Effector memory CD4-positive, alpha-beta T cell (primary cell): ENCODE measurements at places on chromosomes 7 and 10.

- no peak for DNase-seq
Observed at GRCh38 chr7:90876701-90877100, 280.6 kb downstream of the CDK14 start.

DNA sequence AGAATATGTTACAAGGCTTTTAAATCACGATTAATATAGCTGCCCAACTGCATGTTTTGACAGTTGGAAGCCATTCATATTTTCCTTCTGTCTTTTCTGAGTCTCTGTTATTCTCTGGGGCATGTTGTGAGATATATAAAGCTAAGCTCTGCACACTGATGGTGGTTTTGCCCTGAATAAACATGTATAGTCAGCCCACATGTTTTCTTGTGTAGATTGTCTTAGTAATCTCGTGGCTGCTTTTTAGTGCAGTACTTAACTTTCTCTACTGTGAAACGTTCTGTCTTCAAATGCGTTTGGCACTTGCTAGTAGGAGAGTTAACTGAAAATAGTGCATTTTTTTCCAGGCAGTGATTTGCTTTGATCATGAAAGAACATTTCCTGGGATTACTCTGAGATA is 268.5 kb downstream of the DNAJB9 start:
- no peak for DNase-seq

DNA sequence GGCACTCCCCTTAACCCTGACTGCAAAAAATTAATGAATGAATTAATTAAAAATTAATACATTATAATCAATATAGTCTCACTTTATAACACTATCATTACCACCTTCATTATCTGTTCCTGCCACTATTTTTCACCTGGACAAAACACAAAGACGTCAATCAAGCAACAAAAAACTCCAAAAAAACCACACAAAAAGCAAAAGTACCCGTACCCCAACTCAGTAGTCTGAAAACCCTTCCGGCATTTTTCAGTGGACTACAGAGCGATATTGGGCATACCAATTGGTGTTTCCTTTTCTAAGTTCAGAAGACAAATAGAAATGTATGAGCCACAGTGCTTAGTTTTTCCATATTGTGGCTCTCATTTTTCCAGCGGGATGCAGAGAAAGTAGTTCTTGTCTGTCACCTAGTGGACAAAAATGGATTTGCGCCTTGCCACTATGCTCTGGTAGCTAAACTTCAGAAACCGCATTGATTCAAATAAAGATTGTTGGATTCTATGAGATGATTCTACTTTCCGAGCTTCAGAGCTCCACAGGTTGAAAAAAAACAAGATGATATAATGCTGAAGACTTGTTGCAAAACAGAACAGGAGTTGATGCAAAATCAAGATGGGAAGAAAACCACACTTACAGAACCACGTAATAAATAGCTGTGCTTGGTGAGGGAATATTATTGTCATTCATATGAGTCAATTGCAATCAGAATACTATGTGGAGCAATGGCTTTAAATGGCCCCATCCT is 50.6 kb upstream of the ITGB1 start:
- peak; percentile 16 for DNase-seq

- no peak for DNase-seq
Observed at GRCh38 chr10:75294031-75294437, 58.3 kb upstream of the COMTD1 start.

- DNase-seq, result no peak
Observed at GRCh38 chr7:80900583-80901576, 18.0 kb downstream of the SEMA3C start.

DNA sequence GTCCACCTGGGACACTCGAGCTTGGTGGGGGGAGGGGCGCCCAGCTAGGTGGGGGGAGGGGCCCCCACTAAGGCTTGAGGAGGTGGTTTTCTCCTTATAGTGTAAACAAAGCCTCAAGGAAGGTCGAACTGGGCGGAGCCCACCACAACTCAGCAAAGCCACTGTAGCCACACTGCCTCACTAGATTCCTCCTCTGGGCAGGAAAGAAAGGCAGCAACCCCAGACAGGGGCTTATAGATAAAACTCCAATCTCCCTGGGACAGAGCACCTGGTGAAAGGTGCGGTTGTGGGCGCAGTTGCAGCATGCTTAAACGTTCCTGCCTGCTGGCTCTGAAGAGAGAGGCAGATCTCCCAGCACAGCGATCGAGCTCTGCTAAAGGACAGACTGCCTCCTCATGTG is 133.1 kb downstream of the SNX13 start:
- no peak for DNase-seq

- no peak for DNase-seq
Observed at GRCh38 chr7:151900986-151901621, 24.2 kb upstream of the PRKAG2 start.

GRCh38 chr7:40490603-40490924 is 355.8 kb downstream of the SUGCT start:
- DNase-seq, result no peak

DNA sequence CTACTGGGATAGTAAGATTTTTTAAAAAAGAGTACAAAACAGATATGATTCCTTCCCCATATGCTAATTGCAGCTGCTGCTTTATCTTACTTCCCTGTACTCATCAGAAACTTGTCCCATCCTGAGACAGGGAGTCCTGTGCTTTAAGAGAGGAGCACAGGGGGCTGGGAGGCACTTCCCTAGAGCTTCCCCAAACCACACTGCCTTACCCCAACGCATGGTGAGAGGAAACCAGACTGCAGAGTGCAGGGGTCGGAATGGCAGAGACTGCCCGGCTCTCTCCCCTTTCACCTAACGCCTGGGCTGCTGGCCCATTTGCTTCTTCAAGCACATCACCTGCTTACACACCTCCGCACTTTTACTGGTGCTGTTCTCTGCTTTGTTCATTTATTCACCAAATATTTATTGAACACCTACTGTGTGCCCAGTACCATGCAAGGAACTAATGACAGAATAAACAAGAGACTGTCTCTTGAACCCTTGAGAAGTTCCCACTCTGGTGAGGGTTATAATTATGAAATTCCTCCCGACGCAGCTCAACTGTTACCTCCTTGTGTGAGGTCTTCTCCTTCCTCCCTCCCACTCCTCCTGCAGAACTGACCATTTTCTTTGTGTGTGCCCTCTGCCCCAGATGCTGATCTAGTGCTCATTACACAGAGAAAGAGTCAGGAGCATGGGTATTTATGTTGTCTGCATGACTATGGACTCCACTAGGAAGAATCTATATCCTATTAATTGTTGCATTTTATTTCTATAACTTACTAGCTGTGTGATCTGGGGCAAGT is 289.7 kb downstream of the TCF7L2 start:
- no peak for DNase-seq

- DNase-seq, result no peak
Observed at GRCh38 chr7:142100634-142101033, 10.9 kb upstream of the MGAM2 start.

GRCh38 chr7:148814922-148815559 is 69.0 kb downstream of the EZH2 start:
- no peak for DNase-seq

DNA sequence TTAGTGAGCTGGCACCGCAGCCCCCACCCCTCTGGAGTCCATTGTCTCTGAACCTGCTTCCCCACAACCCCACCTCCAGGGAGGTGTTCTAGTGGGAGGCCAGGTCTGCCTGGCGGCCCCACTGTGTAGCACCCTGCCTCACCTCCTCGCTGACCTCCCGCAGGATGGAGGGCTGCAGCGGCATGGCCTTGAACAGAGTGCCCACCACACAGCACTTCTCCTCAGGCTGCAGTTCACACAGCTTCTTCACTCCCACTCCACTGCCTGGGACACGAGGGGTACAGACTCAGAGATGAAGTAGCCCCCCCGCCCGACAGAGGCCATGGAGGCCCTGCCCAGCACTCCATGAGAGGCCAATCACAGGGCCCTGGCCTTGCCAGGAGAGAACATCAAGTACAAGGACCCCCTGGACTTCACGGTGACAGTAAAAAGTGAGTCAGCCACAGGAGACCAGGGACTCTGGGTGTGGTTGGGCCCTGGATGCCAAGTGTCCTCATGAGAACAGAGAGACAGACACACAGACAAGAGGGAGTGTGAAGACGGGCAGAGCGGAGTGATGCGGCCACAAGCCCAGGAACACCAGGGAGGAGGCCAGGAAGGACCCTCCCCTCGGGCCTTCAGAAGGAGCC is 5.4 kb downstream of the POLD2 start:
- DNase-seq, result no peak

DNA sequence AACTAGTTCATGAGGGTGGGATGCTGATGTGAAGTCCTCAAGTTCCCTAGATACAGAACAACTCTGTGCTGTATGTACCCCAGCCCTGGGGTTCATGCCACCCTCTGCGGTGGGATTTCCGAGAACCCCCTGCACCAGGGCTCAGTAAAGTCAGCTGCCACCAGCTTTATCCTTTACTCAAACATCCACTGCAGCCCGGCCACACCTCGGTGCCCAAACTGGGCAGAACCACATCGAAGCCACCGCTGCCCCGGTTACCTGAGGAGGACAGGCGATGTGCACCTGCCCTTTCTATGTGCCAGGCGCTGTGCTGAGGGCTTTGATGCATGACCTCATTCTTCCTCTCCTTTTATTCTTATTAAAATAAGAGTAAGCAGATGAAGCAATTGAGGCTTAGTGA is 9.9 kb upstream of the CALML5 start:
- DNase-seq, result no peak

GRCh38 chr7:87934699-87935383 is 790 bp downstream of the ADAM22 start:
- DNase-seq, result no peak
